ENCODE measurements at places on chromosomes 6 and 20.

DNA sequence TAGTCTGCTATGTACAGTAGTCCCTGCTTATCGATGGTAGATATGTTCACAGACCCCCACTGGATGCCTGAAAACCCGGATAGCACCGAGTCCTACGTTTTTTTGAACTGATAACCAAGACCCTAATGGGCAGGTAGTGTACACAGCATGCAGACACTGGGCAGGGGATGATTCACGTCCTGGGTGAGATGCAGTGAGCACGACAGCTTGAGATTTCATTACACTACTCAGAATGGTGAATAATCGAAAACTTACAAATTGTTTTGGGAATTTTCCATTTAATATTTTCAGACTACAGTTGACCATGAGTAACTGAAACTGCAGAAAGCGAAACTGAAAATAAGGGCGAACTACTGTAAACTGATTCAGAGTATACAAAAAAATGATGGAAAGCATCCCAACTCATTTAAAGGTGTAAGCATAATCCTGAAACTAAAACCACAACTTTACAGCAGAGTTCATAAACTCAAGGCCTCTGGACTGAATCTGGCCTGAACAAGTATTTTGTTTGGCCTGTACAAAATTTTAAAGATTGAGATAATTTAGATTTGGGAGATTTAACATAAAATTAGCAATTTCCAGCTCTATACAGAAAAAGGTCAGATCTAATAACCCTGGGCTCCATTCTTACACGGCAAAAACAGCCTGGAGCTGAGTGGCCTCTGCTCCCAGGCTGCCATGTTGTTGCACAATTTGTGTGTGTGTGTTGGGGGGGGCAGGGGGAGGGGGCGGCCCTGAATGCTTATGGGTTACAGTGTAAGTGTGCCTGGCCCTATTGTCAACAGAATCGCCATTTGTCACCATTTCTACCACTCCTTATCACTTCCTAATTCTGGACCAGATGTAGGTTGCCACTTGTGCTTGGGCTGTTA, 34.9 kb downstream of the RNF24 start:
- DNase-seq: no peak

- no peak for DNase-seq
Observed at GRCh38 chr6:144170044-144170443, 19.7 kb downstream of the STX11 start.

GRCh38 chr6:26653007-26653406, 6.5 kb downstream of the ZNF322 start:
- DNase-seq: no peak

- no peak for DNase-seq
Observed at GRCh38 chr6:4355241-4355640, 219.9 kb upstream of the ECI2 start.

GRCh38 chr6:134435814-134436280, 117.9 kb upstream of the SGK1 start:
- no peak for DNase-seq

- DNase-seq: no peak
Observed at GRCh38 chr6:89475634-89476033, 42.7 kb downstream of the ANKRD6 start.

GRCh38 chr6:159095616-159096015, 50.8 kb upstream of the TAGAP start:
- no peak for DNase-seq

DNA sequence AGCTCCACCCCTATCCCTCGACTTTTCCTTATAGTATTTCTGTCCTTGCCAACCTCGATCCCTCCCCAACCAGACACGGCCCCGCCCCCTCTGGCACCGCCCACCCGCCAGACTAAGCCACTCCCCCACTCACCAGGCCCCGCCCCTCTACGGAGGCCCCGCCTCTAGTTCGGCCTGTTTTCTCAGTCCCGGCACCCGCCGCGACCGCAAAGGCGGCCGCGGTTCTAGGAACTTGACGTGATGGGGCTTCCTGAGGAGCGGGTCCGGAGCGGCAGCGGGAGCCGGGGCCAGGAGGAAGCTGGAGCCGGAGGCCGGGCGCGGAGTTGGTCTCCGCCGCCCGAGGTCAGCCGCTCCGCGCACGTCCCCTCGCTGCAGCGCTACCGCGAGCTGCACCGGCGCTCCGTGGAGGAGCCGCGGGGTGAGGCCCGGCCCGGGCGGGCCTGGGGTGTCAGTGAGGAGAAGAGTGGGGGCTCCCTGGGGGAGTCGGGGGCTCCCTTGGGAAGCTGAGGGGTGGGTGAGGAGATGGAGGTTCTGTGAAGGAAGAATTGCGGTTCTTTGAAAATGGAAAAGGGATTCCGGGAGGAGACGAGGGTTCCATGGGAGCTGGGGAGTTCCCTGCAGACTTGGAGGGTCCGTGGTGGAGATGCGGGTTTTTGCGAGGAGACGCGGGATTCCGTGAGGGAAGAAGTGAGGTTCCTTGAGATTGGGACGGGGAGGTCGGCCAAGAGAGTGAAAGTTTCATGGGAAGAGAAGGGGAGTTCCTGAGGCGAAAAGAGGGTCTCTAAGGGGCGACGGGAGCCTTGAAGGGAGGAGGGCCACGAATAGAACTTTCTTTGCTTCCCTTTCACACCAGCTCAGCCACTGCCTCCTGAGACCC, at the start of gene ACSS2:
ACSS2 (plus strand) TSS at position 207 of the 877 bp plus-strand sequence; CDS start at position 241, 34 bp downstream.
- peak; percentile 79 for DNase-seq

DNA sequence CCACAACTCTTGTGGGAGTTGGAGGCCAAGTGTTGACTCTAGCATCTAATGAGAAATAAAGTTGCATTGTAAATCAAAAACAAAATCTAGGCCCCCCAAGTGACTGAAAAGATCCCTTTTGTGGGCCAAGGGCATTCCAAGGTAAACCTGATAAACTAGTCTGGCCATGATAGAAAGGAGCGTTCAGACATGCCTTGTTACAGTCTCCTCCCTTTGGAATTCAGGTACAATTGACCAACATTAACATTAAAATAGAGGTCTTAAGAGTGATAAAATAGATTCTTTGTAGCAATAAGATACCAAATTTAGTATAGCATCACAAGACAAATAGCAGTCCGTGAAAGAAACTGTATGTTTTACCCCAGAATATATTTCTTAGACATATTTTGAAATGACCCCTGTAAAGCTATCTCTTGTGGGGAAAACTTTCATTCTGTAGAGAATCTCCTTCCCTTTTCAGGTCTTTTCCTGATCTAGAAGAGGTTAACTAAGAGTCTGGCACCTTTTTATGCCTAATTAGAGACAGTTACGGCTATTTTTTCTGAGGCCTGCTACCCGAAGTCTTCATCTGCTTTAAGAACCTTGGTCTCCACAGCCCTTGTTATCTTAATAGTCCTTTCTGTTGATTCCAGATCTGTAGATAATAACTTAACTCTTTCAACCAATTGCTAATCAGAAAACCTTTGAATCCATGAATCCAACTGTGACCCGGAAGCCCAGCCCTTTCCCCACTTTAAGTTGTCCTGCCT, 495.4 kb upstream of the MMS22L start:
- DNase-seq: no peak

GRCh38 chr6:32839356-32839755, 817 bp upstream of the TAP2 start:
- no peak for DNase-seq

GRCh38 chr20:24892522-24892921, 56.5 kb upstream of the CST7 start:
- no peak for DNase-seq

- DNase-seq: peak; percentile 76
Observed at GRCh38 chr20:49484180-49485140, 2.0 kb upstream of the KCNB1 start.

- DNase-seq: no peak
Observed at GRCh38 chr20:48298851-48299484, 513.7 kb upstream of the SULF2 start.

- no peak for DNase-seq
Observed at GRCh38 chr20:60748086-60748485, 504.0 kb upstream of the CDH4 start.

DNA sequence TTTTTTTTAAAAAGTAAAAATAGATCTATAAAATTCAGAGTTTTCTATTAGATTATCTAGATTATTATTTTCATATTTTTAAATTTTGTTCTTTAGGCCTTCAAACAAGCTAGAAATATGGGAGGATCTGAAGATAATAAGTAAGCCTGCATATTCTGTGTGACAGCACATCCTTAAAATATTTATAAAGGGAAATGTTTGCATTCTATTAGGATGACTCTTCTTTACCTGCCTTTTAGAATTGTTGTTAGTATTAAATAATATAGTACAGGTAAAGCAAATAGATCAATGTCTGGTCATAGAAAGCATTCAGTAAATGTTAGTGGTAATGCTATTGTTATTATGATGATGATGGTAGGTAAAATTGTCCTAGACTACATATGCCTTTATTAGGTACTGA, 17.4 kb downstream of the PEX3 start:
- no peak for DNase-seq

- DNase-seq: no peak
Observed at GRCh38 chr6:1028723-1029122, 283.2 kb upstream of the FOXQ1 start.

GRCh38 chr6:958488-958887, 265.5 kb upstream of the EXOC2 start:
- DNase-seq: no peak

DNA sequence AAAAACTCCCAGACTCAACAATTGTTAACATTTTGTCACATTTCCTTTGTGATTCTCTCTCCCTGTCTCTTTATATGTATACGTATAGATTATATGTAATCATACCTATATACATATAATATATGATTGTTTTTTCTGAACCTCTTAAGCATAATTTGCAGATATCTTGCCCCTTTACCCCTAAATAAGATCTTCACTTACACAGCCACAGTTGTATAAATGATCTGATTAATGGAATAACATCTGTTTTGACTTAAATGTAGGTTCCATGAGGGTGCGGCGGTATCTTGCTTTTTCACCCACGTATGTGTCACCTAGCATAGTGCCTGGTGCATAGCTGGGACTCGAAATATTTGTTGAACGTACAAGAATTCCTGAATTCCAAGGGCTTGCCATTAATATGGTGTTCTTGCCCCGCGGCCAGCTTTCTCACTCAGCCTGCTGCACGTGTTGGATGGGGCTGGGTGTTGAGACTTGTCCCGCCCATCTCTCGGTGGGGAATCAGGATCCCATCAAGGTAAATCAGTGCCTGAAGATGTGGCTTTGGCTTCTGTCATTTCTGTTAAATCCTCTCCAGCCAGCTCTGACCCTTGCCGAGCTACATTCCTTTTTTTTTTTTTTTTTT, 10.4 kb upstream of the MANBAL start:
- DNase-seq: no peak

DNA sequence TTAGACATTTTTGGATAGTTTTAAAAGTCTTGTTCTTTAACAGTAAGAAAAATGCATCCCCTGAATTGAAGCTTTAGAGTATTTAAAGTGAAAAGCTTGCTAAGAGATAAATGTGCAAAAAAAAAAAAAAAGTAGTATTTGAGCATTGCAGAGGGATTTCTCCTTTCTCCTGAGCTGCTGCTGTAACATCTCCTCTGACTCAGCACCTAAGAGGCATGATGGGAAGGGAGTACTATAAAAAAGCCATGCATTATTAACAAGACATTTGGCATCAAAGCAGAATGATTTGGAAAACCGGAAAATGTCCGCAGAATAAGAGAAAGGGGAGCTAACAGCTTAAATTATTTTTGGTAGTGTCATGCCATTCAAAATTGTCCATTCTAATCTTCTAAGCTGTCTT, 27.9 kb downstream of the B4GALT5 start:
- DNase-seq: no peak

GRCh38 chr20:21075471-21075870, 30.7 kb downstream of the LINC00237 start:
- no peak for DNase-seq

DNA sequence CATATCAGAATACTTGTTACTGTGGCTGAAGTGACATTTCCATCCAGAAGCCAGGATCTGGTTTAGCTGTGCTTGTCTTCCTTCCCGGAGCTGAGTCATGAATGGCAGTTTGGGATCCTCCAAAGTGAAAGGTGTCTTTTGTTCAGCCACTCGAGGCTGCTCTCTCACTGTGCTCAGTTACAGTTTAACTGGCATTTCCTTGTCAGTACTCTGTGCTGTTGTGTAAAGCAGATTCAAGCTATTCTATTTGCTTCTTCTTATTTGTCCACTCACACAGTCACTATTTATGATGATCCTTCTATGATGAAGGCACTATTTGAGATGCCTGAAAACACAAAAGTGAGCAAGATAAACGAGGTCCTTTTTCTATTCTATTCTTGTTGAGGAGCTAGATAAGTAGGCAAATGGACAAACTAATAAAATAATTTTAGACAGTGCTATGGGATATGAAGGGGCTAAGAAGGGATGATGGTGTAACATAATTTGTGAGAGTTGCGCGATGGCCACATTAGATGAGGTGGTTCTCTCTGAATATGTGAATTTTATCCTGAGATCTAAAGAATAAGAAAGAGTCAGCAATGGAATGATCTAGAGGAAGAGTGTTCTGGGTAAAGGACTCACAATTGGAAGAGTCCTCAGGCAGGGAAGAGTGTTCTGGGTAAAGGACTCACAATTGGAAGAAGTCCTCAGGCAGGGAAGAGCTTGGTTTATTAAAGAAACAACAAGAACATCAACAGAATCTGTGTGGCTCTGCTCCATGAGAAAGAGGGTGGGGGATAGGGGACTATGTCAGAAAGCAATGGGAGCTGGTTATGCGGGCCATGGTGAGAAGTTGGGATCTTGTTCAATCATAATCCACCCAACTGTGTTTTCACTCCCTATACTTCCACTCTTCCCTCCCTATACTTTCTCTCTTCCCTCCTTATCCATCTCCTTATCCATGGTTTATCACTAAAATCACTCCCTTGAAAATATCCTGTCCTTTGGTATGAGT, 40.1 kb downstream of the CYP24A1 start:
- DNase-seq: no peak

DNA sequence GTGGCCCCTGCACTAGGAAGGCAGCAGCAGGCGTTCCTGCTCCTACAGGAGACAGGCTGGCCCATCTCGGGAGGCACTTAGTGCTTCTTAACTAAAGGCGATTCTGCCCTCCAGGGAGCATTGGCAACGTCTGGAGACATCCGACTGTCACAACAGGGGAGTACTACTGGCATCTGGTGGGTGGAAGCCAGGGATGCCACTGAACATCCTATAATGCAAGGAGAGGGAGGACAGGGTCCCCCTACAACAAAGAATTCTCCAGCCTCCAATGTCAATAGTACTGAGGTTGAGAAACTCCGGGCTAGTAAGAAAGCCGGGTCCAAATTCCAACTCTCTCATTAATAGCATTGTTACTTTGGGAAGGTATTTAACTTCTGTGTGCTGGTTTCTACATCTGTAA, 119.4 kb upstream of the ARMC2 start:
- no peak for DNase-seq

- no peak for DNase-seq
Observed at GRCh38 chr6:155194399-155194798, 69.4 kb upstream of the CLDN20 start.

- DNase-seq: no peak
Observed at GRCh38 chr20:20731945-20732296, 19.5 kb upstream of the RALGAPA2 start.

GRCh38 chr6:155313602-155314091, 637 bp downstream of the TFB1M start:
- no peak for DNase-seq

GRCh38 chr6:1396952-1397868, 7.8 kb downstream of the FOXF2 start:
- peak; percentile 67 for DNase-seq

DNA sequence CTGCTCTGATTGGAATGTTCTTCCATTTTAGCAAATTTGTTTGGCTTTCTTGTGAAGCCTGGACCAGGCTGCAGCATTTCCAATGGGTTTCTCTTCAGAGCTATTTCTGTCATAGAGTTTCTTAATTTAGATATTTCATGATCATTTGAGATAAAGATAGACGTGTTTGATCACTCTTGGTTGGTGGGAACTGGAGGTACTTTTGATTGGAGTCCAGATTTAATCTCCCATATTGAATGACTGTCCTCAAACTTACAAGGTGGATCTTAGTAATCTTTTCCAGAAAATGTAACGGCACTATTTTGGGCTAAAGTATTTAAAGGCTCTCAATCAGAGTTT, 29.2 kb downstream of the RNF144B start:
- no peak for DNase-seq
